ENCODE measurements at places on chromosomes 3 and 15.

DNA sequence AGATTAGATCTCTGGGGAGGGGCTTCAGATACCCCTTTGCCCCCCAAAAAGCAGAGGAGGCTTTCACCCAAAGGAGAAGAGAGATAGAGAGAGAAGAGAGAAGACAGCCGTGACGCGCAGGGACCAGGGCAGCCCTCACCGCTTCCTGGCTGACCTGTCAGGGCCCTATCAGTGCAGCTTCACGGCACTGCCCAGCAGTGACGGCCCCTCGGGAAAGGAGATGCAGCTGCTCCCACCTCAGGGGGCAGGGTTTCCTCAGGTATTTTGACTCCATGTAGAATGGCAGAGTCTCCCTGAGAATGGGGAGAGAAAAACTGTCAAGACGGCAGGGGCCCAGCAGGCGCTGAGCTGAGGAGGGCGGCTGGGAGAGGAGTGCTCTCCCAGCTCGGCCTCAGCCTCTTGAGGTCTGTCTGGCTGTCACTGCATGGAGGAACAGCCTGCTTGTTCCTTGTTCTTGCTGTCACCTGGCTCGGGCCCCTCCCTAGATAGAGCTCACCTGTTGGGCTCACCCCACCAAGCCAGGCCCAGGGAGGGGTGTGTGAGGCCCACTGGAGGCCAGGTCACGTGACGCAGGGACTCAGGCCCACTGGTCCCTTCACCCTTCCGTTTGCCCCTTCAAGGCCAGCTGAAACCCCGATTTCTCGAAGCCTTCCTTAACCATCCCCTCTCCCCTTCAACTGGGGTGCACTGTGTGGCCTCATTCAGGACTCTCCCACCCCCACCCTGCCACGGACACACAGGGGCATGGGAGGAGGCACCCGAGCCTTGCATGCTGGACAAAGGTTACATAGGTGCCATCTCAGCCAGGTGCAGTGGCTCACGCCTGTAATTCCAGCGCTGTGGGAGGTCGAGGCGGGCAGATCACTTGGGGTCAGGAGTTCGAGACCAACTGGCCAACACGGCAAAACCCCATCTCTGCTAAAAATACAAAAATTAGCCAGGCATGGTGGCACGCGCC is 28.2 kb downstream of the LOXL1 start:
- DNase-seq, result no peak

GRCh38 chr3:33187368-33187634 is 31.3 kb downstream of the SUSD5 start:
- no peak for DNase-seq

DNA sequence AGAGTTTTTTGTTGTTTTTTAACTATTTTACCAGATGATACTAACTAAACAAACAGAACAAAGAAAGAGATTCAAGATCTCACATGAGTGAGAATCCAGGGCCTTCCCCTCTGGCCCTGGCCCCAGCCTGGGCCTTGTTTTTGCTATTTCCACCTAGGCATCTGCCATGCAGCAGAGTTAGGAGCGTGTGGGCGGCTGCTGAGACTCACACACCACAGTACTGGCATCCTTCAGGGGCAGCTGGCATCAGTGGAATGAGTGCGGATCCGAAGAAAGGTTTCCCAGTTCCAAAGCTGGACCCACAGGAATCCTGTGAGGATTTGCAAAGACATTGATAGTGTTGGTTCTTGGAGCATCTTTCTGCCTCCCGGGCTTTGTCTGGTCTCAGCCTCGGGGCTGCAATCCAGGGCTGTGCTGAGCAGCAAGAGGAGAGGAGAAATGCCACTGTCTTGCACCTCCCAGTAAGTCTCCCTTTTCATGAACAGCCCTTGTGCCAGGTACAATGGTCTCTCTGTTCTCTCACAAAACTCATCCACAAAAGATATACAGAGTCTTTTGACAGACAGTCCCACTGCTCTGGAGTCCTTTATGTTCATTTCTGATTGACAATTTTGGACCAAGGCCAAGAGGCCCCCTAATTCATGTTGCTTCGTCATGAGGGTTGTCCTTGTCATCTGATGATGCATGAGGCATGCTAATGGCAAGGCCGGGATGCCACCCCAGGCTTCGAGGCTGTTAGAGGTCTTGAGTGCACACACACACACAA is 46.6 kb downstream of the APH1B start:
- DNase-seq, result no peak

GRCh38 chr15:91921188-91921842 is 67.8 kb downstream of the SLCO3A1 start:
- DNase-seq, result no peak

DNA sequence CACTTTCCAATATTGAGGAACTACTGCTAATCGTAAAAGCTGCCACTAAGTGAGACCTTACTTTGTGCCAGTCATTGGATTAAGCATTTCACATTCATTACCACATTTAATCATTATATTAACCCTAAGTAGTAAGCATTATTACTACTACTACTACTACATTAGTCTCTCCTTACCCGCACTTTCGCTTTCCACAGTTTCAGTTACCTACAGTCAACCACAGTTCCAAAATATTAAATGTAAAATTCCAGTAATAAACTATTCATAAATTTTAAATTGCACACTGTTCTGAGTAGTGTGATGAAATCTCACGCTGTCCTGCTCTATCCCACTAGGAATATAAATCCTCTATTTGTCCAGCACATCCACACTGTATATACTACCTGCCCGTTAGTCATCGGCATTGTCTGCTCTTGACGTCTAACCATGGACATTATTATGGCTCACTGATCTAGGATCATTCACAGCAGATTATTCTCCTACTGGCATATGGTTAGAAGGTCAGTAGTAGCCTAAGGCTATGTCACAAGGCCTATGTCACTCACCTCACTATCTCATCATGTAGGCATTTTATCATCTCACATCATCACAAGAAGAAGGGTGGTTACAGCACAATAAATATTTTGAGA is 121.1 kb downstream of the GSK3B start:
- DNase-seq, result no peak

- DNase-seq, result no peak
These were observed 82.2 kb downstream of the RBMS3 start for GRCh38 chr3:29363110-29363509.

DNA sequence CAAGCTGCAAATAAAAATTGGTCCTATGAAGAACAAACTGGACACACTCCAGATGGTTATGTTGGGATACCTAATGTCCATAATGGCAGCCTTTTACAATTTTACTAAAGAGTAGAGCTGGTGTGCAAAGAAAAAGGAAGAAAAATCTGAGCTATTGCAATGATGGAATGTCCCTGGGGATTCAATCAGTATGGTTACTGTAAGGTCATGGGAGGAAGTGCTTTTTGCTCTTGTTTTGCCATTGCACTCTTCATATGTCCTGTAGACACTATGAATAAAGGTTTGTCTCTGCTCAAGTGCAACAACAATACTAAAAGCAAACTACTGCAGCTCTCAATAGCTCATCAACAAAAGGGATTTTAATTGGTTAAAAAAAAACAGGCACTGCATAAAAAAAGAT is 5.4 kb downstream of the PFN2 start:
- DNase-seq, result no peak

- DNase-seq, result no peak
These were observed 1.7 kb downstream of the CCR1 start for GRCh38 chr3:46206282-46207015.

- DNase-seq, result peak; percentile 62
These were observed 61.3 kb downstream of the CTDSPL start for GRCh38 chr3:37922721-37923568.

GRCh38 chr3:194483850-194484249 is 3.0 kb downstream of the ATP13A3 start:
- no peak for DNase-seq

- peak; percentile 10 for DNase-seq
These were observed 40.1 kb upstream of the EPHB1 start for GRCh38 chr3:134754768-134755559.

DNA sequence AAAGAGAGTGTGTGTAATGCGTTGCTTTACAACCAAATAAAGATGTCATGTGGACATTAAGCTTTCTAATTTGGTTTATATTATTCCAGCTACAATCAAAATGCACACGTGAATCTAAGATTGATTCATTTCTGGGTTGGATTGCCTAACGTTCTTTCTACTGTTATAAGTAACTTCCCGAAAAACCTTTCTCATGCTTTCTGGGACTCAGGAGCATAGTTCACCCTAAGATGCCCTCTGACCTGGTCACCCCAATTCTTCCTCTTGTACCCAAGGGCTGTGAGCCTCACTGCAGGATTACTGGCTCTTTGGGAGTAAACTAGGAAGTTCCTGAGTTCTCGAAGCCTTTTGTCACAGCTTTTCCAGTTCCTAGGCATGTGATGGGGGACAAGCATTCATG is 12.7 kb upstream of the LMCD1 start:
- peak; percentile 63 for DNase-seq

DNA sequence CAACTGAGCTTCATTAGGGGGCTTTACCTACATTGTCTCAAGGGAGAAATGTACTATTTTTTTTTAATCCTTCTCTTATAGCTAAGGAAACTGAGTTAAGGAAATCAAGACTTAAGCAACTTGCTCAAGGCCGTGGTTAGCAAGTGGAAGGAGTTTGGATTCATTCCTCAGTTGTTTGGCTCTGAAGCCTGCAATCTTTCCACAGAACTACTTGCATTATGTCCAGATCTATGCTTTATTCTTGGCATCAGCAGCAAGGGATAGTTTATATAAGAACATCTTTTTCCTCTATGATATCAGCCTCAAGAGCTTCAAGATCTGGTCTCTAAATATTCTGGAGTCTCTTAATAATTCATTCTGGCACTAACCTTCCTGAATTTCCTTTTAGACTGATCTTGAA is 182.4 kb downstream of the SV2B start:
- no peak for DNase-seq

DNA sequence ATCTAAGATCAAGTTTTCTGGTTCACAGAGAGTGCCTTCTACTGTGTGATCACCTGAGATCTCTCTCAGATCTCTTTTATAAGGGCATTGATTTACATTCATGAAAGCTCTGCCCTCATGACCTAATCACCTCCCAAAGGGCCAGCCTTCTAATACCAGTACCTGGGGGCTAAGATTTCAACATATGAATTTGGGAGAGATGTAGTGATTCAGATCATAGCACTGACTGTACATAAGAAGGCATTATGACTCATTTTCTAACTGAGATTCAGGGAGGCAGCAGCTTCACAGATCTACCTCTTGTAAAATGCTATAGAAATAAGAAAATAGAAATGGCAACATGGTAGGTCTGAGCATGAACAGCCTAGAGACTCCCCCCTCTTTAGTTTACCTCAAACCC is 39.6 kb downstream of the VGLL3 start:
- peak; percentile 83 for DNase-seq

GRCh38 chr15:58311556-58311955 is 120.2 kb upstream of the LIPC start:
- no peak for DNase-seq

DNA sequence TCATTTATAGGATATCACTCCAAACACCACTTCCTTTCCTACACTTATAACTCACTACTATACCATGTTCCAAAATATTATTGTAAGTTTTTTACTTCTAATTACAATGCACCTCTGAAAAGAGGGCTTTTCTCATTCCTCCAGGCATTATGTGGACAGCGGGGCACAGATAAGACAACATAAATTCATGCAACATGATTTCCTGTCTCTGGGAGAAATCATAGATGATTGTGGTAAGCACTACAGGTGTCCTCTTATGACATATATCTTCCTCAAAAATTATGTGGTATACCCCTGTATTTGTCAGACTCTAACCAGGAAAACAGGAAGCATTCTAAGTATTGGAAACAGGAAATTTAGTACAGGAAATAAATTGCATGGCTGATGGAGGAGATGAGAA is 45.7 kb upstream of the INO80 start:
- DNase-seq, result no peak

- no peak for DNase-seq
These were observed 8.6 kb downstream of the GABRR3 start for GRCh38 chr3:98026425-98027084.

DNA sequence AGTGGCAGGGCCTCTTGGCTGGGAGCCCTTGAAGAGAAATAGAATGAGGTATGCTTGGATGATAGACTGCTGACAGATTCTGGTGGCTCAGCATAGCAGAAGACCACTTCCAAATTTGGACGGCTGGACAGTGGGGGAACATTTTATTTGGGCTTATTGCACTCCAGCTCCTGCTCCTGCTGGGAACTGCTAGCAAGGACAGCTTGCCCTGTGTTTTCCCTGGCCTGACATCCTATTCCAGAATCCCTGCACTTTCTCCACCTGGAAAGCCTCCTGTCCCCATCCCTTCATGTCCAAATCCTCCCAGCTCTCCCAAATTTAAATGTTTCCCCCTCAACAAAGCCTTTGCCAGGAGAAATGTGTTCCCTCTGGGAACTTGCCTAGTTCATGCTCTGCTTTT is 9.8 kb upstream of the COLQ start:
- DNase-seq, result no peak

DNA sequence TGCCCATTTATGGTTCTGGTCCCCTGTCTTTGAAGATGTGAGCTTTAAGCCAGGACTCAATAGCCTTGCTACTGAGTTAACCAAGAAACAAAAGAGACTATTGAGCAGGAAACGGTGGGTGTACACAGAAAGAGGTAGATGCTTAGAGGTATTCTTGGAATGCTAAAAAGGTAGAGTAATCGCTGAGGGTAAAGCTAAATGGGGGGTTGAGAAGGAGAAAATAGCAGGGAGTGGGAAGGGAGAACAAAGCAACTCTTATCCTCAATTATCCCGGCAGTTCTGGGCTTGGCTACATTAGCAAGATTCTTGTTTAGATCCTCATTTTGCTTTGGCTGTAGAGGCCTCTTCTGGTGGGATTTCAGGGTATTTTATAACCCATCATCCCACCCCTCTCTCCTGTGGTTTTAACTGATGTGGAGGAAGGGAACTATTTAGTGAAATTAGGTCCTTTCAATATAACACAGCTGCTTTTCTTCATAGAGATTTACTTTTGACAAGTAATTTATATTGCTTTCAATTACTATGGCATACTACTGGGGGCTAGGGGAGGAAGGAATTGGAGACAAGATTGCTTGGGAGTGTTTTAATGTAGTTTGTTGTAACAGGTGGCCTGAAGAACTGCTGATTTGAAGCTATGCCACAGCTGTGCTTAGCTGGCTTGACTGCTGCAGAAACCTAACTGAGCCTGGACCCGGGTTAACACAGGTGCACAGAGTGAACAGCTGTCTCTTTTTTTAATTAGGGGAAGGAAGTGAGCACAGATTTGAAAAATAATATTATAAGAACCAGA is 234.3 kb upstream of the CCDC54 start:
- DNase-seq, result no peak

- no peak for DNase-seq
These were observed 291.4 kb upstream of the UMPS start for GRCh38 chr3:124438813-124439212.

- DNase-seq, result no peak
These were observed 217.0 kb downstream of the GABRB3 start for GRCh38 chr15:26555898-26556297.

GRCh38 chr3:32450992-32451659 is 51.5 kb downstream of the CMTM6 start:
- DNase-seq, result no peak
